ENCODE measurements at places on chromosomes 7 and 10.

DNA sequence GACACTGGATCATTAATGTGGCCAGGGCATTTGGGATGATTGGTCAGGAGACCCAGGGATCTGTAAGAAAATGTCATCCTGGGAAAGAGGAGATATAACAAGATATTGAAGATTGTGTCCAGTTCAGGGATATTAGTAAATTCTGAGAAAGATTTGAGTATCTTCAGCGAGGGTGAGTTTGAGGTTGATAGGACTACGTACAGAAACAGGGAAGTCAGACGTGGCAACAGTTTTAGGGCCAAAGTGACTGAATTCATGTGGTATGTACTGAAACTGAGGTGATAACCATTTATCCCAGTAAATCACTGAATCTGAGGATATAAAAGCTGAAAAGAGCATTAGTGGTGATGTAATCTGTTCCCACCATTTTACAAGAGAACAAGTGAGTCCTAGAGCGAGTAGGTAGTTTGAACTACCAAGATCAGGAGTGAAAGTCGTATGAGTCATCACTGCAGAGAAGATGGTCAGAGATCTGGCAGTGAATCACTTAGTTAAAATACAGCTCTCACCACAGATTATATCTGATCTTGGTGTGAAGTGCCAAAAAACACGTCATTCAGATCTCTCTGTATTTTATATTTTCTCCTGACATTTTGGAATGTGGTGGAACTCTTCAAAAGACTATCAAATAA, 220.5 kb downstream of the CDK14 start:
- no peak for DNase-seq

DNA sequence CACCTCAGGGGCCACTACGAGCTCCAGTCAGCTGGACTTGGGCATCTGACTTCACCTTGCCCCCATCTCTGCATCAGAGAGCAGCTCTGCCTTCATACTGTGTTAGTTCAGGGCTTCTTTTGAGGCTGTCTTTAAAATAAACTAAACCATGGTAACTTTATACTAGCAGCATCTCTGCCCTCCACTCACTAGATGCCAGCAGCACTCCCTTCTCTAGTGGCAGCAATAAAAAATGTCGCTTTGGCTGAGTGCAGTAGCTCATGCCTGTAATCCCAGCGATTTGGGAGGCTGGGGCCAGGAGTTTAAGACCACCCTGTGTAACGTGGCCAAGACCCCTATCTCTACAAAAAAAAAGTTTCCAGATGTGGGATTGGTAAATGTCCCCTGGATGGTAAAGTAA, 584.4 kb downstream of the INHBA start:
- no peak for DNase-seq

DNA sequence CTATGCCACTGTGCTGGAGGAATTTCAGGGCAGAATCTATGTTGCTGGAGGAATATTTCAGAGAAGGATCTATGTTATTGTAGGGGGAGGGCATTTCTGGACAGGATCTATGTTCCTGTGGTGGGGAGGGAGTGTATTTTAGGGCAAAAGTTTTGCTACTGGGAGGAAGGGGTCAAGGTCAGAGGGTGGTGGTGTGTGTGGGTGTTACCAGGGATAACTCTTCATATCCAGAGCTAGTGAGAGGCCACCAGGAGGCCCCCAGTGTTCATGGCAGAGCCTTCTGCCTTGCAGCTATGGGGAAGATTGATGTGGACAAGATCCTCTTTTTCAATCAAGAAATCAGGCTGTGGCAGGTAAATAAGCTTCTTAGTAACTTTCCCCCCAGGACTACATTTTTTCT, 2.0 kb upstream of the STRA8 start:
- no peak for DNase-seq

DNA sequence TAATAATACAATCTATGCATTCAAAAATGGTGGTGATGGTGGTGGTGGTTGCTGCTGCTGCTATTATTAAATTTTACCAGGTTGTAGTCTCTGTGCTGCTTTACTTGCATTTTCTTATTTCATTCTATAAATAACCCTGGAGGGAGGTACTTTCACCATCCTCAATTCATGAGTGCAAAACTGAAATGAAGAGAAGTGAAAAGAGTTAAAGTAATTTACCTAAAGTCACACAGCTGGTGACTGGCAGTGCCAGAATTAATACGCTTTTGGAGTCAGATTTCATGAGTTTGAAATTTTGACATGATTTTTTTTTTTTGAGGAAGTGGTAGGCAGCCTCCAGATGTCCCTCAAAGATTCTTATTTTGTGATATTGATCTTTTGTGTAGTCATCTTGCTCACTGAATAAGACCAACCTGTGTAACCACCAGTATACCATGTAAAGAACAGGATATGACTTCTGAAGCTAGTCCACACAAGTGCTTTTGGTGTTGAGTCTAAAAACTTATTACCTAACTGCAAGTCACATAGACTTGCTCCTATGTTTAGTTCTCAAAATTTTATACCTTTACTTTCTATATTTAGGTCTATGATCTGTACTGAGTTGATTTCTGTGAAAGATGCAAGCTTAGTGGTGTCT, 218.8 kb downstream of the ZWINT start:
- DNase-seq = no peak

- DNase-seq = no peak
Measured at GRCh38 chr10:79241990-79242619, 105.2 kb upstream of the PPIF start.

DNA sequence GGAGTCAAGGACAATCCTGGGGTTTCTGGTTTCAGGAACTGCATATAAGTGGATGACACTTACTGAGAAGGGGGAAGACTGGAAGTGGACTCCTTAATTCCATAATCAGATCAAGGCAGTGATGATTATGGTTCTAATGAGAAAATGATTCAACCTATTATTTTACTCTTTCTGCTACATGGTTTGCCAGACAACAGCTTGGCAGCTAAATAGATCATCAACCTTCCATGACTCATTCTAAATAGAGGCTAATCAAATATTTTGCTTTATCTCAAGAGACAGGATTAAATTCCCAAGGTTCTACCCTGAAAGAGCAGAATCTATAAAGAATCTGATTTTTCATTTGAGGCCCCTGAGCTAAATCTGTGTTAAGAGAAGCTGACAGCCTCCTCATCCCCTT, 46.3 kb downstream of the CNNM1 start:
- DNase-seq = no peak

GRCh38 chr10:101136007-101136707, 5.1 kb downstream of the TLX1 start:
- DNase-seq = no peak

- DNase-seq = no peak
Measured at GRCh38 chr10:30384701-30385201, 35.7 kb upstream of the MTPAP start.

- DNase-seq = peak; percentile 79
Measured at GRCh38 chr10:80459047-80459865, 5.1 kb downstream of the TSPAN14 start.

GRCh38 chr7:31004393-31004792, 40.6 kb downstream of the GHRHR start:
- no peak for DNase-seq

DNA sequence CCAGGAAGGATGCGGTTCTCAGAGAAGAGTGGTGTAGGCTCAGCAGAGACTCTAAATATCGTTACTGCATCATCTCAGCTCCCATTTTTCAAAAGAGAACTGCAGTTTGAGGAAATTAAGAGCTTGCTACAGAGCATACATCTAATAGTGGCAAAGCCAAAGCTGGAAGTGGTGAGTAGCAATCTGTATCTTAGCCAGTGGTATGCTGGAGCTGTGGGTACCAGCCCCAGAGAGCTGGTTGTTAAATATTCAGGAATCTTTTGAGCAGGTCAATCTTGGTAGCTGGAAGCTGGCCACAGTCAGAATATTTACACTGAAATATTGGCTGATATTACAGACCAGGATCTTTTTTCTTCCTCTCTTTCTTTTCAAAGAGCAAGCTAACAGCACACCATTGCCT, 88.4 kb upstream of the STEAP1B start:
- no peak for DNase-seq

- no peak for DNase-seq
Measured at GRCh38 chr7:112224186-112224585, 17.7 kb downstream of the ZNF277 start.

- no peak for DNase-seq
Measured at GRCh38 chr10:1613511-1613910, 123.8 kb downstream of the ADARB2 start.

- no peak for DNase-seq
Measured at GRCh38 chr10:78483641-78484040, 450.0 kb downstream of the RPS24 start.

DNA sequence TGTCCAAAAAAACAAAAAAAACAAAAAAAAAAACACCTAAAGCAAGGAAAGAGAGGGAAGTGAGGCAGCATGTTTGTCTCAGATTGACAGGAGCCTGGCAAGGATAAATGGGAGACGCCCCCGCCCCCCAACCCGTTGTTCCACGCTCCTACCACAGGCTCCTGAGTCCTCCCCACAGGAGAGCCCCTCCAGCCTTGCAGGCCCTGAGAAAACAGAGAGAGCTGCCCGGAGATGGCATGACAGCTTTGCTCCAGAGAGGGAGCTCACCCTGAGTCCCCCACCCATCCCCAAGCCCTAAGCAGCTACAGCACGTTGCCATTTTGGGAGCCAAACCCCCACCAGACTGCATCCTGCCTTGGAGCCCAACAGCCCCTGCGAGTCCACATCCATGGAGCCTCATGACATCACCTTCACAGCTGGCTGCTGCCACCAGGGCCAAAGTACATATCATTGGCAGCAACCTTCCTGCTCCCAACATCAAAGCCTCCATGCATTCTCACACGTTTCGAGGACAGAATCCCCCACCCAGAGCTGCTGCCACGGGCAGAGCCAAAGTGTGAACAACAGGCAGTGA, 1283.3 kb downstream of the TYW1 start:
- DNase-seq = no peak

- DNase-seq = peak; percentile 52
Measured at GRCh38 chr7:2938514-2939192, 94.5 kb upstream of the GNA12 start.

DNA sequence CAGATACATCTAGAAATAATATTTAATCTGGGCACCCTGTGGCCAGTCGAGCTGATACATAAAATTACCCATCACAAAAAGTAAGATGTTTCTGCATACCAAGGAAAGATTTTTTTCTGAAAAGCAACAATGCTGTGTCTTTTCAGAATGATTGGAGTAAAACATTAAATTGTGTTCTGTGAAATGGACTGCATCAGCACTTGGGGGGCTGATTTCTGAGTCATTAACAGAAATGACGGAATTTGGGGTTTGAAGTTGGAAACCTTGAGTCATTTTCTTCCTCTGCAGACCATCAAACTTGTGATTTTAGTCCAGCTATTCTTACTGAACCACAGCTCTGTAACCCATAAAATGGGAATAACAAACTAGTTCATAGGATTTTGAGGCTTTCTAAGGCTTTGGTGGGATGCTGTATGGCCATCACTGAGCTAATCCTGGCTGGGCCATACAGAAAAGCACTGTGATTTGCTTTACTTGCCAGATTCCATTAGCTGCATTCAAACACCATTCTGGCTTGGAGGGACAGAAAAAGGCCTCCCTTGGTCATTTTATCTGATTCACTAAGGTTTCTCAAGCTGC, 739.4 kb upstream of the IGFBP3 start:
- DNase-seq = no peak

- peak; percentile 71 for DNase-seq
Measured at GRCh38 chr10:46523962-46524471, 32.4 kb downstream of the GPRIN2 start.

DNA sequence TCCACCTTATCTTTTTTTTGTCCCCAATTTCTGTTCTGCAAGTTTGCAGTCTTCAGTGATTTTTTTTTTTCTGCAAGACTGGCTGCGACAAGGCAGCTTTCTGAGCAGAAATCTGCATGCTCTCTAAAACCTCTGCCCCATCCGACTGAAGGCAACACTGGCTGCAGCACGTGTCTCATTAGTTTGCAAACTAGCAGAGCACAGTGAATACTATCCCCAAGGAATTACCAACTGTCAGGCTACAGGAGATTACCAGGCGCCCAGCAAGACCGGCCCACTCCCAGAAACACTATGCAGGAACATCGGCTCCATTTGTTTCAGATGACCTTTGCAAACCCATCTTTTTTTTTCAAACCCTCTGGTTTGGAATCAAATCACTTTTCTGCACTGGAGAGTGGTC, 538.8 kb downstream of the SORCS1 start:
- no peak for DNase-seq

- DNase-seq = no peak
Measured at GRCh38 chr7:54831046-54831643, 72.1 kb upstream of the SEC61G start.

- DNase-seq = no peak
Measured at GRCh38 chr10:33798754-33799153, 464.3 kb upstream of the NRP1 start.

DNA sequence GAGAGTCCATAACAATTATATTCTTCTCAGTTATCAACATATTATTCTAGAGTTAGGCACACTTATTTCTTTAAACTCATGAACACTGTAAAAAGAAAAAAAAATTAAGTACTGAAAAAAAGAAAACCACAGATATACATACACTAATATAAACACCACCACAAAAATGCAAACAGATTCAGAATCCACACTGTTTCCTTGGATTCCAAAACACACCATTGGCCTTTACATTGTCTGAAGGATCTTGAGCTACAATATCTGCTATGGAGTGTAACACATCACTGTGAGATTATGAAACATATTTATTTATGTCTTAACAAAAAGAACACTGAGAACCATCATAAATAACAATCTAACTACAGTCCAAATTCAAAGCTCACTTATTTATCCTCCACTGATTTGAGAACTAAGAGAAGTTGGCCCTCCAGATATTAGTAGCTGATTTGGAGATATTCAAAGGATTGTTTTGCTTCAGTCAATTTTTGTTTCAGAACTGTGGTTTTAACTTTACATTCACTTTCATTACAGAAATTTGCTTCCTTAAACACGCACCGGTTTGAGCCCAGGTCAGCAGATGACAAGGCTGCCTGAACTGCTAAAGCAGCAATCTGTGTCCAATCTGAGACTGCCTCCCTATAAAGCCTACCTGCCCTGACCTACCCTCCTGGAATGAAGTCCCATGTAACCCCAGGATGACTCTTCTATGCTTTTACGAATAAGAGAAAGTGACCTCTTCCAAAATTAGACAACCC, 47.0 kb upstream of the CDK1 start:
- no peak for DNase-seq

GRCh38 chr10:91557651-91558111, 75.2 kb downstream of the PPP1R3C start:
- no peak for DNase-seq

- DNase-seq = no peak
Measured at GRCh38 chr10:66805612-66806011, 120.2 kb upstream of the LRRTM3 start.

GRCh38 chr7:75823198-75823910, 9.7 kb upstream of the CCL24 start:
- DNase-seq = no peak

- DNase-seq = no peak
Measured at GRCh38 chr10:58894929-58895328, 281.5 kb upstream of the PHYHIPL start.

- DNase-seq = no peak
Measured at GRCh38 chr10:68333440-68334431, 1.0 kb upstream of the PBLD start.

GRCh38 chr10:130545697-130546096, 409.5 kb downstream of the GLRX3 start:
- no peak for DNase-seq

GRCh38 chr10:67784474-67784873, 53.5 kb downstream of the DNAJC12 start:
- no peak for DNase-seq

GRCh38 chr7:55441774-55442522, 76.8 kb downstream of the LANCL2 start:
- DNase-seq = no peak
